Anterior cingulate cortex (tissue), 58 donors: ENCODE measurements at places on chromosomes 1 and 21.

DNA sequence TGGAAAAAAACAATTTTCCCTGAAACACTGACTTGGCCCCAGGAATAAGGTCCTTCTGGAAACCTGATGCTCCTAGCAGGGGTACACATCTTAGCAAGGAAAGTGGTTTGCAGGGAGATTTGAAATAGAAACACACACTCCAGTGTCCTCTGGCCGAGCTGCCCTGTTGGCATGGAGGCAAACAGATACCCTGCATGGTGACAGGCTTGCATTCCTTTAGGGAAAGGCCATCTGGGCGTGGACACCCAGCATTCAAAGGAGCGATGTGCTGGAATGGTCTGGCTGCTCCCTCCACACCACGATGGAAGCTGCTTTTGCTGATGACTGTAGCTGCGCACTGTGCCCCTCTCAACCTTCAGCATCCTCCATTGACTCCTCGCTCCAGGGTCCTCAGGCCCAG lies 41.5 kb upstream of the BCAR3 start:
- DNase-seq, result no peak

- DNase-seq, result no peak
Observed at GRCh38 chr1:185534801-185535200, 199.4 kb upstream of the HMCN1 start.

GRCh38 chr1:219066631-219067349 lies 106.9 kb upstream of the LYPLAL1 start:
- DNase-seq, result no peak

DNA sequence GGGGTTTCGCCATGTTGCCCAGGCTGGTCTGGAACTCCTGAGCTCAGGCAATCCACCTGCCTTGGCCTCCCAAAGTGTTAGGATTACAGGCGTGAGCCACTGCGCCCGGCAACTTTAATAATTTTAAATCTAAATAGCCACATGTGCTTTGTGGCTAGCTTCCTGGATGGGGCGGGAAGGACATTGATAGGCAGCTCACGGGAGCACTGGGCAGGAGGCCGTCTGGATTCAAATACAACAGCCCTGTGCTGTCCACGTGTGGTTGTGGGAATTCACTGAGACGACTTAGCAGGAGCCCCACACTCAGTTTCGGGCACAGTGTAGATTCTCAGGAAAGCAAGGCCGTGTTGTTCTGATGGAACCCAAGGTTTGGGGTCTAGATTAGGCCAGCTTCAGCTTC lies 177.1 kb downstream of the ETS2 start:
- DNase-seq, result no peak

- no peak for DNase-seq
Observed at GRCh38 chr1:200323856-200324400, 85.9 kb downstream of the ZNF281 start.

GRCh38 chr21:44957047-44957831 lies 17.4 kb downstream of the SLX9 start:
- DNase-seq, result no peak
